ENCODE measurements at places on chromosomes 12 and 14.

- no peak for DNase-seq
Measured at GRCh38 chr12:54561164-54561563, 11.8 kb downstream of the PDE1B start.

- no peak for DNase-seq
Measured at GRCh38 chr12:120157678-120158077, 36.8 kb downstream of the GCN1 start.

GRCh38 chr12:1103632-1104031 lies 112.6 kb downstream of the ERC1 start:
- DNase-seq = no peak

- no peak for DNase-seq
Measured at GRCh38 chr14:32075672-32076277, 1.3 kb upstream of the ARHGAP5 start.

DNA sequence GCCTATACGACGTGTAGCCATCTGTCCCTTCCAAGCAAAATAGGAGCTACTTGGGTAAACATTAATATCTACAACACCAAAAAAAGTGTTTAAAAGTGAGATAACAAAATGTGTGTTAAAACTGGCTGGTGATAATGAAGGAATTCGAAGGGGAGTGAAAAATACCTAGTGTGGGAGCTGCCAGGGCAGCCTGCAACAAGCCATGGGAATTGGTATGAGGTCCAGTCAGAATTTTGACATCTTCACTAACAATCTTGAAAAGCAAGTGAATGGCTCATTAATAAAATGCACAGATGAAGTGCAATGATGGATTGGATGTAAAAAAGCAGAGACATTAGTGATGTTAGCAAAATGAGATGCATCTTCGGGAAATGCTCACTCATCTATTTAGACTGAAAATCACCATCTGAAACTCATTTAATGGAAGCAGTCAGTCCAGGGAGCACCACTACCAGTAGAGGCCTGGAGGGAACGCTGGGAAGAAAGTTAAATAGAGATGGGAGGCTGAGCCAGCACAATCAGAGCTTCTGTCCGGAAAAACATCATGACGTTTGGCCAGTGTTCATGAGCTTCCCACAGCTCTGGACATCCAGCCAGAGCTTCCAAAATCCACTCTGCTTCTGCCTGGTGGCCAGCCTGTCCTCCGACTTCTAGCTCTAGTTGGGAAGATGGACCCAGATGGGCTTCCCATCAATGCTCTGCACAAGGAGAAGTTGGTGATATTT lies 405.0 kb upstream of the TMTC1 start:
- no peak for DNase-seq

- DNase-seq = no peak
Measured at GRCh38 chr12:23893611-23894010, 55.9 kb downstream of the SOX5 start.

DNA sequence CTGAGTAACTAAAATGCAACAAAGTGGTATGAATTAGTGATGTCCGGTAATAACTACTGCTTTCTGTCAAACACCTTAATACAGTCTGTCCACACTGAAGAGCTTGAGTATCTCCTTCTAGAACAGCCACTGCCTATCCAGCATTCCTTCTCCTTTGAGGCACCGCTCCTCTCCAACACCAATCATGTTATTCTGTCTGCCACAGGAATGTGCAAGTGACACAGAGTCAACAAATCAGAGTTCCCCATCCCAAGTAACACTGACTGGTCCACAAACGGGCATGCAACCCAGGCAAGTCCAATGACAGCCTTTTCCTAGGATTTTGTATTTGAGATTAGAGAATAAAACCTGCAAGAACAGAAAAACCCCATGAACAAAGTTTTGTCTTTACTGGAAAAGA lies 3.8 kb downstream of the GXYLT1 start:
- DNase-seq = no peak

All from CD4-positive, alpha-beta T cell treated with Interleukin-6 at 100 ng/mL for 8 hours (primary cell).